ENCODE measurements at places on chromosomes 2 and 18.

- DNase-seq, result no peak
These were observed 2.0 kb downstream of the INO80C start for GRCh38 chr18:35495536-35496314.

DNA sequence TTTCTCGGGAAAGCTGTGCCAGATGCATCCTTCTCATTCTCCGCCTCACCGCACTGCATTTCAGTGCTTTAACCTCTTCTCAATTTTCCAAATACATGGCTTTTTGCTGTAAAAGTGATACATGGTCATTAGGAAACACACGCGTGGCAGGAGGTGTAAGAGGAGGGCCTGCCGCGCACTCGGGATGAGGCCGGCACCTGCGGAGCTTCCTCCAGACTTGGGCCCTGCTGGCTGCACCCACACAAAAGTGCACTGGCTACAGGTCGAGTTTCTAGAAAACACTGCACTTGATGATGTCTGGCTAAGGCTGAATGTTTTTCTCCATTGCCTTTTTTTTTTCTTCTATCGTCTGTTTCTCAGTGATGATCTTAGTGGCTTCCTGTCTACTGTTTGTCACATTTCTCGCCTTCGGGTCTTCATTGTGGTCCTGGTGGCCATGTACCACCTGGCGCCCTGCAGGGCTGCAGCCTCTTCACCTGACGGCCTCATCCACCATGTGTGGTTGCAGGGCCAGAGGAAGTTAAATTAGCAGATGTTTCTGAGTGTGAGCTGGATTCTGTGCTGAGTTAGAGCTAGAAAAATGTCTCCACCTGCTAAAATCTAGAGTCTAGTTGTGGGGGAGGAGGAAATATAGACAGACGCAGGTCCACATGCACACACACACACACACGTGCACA, 7.6 kb downstream of the KCNG2 start:
- no peak for DNase-seq

DNA sequence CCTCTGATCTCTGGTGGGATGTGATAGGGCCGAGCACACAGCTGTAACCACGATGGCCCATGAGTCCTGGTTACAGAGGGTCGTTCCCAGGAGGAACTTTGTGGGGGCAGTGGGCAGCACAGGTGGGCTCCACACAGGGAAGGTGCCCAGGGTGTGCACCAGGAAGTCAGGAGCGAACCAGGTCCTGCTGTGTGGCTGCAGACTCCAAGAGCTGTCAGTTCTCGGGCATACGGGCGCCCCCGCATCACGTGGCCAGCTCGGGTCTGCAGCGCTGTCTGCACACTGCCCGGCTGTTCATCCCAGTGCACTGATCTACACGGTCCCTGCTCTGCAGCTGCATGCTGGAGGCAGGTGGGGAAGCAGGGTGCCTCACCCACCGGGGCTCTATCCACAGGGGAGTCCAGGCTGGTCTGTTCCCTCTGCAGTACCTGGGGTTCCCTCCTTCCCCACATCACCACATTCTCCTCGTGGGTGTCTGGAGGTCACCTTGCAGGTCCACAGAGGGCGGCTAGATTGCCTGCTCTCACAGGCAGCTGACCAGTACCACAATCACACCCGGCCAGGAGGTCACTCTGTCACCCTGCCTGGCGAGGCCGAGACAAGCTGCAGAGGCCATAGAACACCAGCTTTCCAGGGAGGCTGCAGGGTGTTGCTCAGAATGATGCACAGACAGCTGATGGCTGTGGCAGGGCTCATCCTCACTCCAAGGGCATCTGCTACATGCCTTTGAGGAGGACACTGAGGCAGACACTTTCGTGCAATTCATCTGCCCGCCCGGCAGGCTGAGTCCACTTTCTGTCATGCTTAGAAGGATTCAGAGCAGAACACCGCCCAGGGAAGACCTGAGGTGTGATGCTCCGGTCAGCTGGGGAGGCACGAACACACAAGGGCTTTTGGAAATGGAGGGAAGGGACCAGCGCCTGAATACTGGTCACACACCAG, 202.7 kb downstream of the EIPR1 start:
- no peak for DNase-seq

- no peak for DNase-seq
These were observed 202.1 kb downstream of the BCL11A start for GRCh38 chr2:60351321-60351720.

GRCh38 chr2:52960881-52961280, 806.7 kb upstream of the CHAC2 start:
- no peak for DNase-seq

DNA sequence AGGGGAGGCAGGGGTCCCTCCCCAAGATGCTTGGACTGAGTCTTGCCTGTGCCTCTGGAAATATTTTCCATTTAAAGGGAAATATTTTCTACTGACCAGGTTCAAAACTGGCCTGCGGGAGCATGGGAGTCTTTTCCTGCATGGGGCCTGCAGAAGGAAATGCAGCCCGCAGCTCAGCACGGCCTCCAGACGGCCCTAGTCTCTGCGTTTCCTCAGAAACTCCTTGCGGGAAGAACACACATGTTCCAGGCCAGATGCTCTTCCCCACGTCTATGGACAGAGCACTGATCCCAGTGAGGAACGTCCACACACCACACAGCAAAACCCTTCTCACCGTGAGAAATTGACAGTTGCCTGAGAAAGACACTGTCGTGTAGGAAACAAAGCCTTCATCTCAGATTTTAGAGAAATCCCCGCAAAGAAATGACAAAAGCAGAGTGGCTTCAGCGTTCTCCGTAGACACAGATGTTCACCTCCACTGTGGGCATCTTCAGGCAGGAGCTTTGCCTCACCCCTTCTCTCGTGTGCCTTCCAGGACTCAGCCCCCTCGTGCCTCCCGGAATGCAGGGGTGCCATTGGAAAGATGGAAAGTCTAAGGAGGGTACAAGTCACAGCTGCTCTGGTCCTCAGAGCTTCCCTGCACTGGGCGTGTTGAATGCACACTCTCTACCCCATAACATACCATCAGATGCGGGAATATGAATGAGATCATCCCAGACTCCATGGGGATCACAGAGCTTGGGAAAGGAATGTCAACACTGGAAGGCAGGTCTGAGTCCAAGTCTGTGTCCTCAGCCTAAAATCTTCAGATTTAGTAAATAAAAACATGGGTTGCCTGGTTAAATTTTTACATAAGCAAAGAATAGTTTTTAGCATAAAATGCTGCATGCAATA, 438.7 kb upstream of the SALL3 start:
- no peak for DNase-seq

- DNase-seq, result no peak
These were observed 117.8 kb downstream of the ATL2 start for GRCh38 chr2:38259311-38259710.

Measured in activated T-helper 1 cell treated with Interleukin-2 at 50 U/mL for 16 hours (primary cell).